ENCODE measurements at places on chromosomes 6 and 20.

DNA sequence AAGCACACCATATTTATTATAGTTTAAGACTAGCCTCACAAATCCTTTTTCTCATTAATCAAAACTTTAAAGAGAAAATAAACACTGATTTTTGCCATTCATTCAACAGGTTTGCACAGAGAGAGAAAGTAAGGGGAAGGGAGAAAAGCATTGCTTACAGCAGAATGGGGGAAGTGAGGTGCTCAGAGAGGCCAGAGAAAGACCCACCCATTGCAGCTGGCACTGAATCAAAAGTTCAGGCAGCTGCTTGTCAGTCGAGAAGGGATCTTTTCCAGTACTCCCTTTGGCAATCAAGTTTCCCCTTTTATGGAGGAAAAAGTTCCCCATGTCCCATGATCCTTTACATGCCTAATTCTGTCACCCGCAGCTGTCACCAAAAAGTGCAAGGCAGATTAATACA lies 8.0 kb upstream of the CRISP2 start:
- no peak for DNase-seq

DNA sequence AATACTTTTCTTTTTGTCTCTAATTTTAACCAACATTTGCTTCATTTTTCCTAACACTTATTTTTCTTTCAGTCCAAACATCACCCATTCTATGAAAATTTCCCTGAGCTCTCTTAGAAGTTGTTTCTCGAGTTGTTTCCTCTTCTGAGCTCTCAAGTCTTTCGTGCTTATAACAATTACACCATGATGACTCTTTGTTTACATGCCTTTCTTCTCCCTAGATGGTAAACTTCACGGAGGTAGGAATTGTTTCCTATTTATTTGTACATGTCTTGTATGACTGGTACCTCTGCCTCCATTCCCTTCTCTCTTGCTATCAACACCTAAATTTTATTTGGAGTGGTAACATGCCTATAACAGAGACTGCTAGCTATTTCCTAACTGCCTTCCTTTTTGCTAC lies 6.4 kb downstream of the BLOC1S5 start:
- DNase-seq = no peak

DNA sequence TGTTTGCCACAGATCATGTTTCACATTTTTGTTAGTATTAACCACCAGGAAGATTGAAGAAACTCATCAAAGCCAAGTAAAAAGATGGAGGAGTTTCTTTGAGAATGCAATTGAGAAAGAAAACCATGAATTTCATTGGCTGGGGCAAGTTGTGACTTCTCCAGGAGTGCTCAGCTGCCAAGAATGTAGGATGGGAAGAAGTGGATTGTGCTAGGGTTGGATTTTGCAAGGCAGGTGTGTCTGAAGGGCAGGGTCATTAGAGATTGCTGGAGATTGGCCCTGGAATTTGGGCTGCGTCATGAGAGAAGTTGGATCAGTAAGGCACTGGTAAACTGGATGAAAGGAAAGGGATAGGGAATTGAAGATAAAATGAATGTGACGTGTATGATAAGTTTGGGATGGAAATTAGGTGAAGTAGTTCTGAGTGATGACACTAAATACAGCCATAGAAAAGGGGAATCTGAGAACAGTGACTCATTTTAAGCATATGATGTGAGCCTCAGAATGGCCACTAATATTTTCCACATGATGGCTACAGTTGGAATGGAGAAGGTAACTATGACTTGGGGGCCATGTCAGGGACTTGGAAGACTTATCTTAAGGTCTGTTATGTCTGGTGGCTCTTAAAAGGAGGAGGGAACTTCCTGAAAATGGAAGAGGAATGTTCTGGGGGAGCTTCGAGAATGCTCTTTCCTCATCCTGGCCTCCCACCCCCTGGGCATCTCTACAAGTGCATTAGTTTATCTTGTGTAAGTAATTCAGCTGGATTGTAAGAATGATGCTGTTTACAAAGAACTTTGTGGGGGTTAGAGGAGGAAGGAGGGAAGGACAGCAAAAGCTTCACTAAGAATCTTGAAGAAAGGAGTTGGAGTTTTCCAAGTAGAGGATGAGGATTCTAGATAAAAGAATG lies 27.8 kb upstream of the ERVFRD-1 start:
- DNase-seq = peak; percentile 53

GRCh38 chr6:18349386-18349785 lies 37.8 kb upstream of the RNF144B start:
- no peak for DNase-seq

- DNase-seq = no peak
Measured at GRCh38 chr6:11672256-11672655, 106.3 kb downstream of the ADTRP start.

DNA sequence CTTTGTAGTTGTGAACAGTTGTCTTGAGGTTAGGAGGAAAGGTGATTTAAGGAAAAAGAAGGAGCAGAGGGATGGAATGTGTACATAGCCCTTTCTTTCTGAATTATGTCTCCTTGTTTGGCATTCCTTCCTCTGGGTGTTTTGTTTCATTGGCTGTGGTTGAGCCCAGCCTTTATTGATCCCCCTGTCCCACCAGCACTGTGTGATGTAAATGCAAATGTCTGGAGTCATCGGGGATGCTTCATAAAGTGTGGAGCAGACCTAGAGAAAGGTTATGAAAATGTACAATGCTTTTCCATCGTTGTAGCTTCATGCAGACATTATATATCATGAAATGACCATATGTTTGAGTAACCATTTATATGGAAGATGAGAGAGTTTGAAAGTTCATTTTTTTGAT lies 164.5 kb downstream of the PLCB1 start:
- DNase-seq = no peak

DNA sequence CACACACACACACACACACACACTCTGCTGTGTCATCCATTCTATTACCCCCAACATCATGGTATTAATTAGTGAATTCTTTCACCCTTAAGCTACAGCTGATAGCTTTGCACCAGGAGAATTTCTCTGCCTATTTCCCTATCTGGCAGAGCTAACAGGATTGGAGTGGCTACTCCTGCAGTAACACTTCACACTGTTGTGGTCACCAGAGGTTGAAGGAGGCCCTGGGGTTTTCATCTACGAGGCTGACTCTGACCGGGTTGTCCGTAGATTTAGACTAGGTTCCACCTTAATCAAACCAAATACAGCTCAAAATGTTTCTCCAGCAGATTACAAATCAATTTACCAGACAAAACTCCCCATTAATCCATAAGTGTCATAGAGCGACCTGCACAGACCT lies 69.2 kb upstream of the RIPOR2 start:
- no peak for DNase-seq

GRCh38 chr6:26543953-26544352 lies 5.8 kb downstream of the HMGN4 start:
- no peak for DNase-seq

- no peak for DNase-seq
Measured at GRCh38 chr20:10194166-10194565, 24.5 kb upstream of the SNAP25 start.

- no peak for DNase-seq
Measured at GRCh38 chr6:56767892-56768531, 125.3 kb upstream of the DST start.

DNA sequence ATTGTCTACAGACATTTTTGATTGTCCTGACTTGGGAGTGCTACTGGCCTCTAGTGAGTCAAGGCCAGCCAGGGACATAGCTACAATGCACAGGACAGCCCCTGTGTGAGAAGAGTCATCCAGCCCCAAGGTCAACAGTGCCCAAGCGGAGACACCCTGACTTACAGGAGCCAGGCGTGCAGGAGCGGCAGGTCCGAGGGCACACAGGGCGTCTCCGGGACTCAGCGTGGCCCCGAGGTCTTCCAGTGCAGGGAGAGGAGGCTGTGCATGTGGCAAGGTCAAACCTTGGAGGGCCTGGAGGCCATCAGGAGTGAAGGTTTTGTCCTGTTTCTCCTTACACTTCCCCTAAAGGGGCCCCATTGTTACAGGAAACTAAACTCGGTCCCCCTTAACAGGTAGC lies 41.3 kb upstream of the QKI start:
- DNase-seq = no peak

GRCh38 chr6:498795-499231 lies 107.3 kb downstream of the IRF4 start:
- no peak for DNase-seq

DNA sequence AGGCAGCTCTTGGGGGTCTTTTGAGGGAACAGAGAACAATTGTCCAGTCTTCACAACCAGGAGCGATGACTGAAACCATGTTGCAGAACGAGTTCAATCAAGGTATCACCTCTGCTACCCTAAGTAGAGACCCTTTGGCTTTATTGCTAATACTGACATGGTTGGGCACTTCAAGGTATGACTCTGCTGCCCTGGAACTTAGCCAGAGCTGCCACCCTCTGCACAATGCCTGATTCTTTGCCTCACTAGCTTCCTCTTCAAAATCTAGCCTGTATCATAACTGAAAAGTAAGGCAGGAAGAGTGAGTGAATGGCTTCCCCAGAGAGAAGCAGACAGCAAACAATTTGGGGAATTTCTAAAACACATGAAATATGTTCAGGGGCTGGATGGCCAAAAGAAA lies 592.7 kb upstream of the NRSN1 start:
- DNase-seq = no peak

GRCh38 chr6:83221276-83221675 lies 28.1 kb downstream of the RWDD2A start:
- DNase-seq = no peak

DNA sequence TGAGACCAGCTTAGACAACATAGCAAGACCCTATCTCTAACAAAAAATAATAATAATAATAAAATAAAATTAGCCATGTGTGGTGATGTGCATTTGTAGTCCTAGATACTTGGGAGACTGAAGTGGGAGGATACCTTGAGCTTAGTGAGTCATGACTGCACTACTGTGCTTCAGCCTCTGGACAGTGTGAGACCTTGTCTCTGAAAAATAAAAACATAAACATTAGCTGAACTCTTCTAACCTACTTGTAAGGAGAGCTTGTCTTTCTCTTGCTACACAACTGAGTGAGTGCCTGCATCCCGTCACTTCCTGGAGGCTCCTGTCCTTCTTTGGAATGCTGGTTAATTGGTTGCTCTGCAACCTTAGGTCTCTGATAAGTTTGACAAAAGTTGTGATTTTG lies 5.1 kb upstream of the DBNDD2 start:
- DNase-seq = no peak

DNA sequence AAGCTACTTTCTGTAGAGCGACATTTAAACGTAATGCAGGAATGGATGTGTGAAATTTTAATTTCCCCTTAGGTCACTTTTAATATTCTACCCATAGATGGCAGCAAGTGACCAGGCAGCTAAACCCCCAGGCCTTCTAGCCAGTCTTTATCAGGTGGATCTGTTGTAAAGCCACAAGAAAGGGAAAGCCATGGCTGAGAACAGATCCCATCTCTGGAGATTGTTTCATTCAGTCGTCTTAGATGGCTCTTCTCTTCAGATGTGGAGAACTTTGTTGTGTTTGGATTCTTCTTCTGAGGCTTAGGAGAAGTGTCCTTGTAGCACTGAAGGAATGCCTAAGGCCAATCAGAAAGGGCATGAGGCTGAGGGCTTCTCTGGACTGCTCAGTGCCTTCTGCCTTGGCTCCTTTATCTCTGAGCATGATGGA lies 15.8 kb upstream of the RNF182 start:
- DNase-seq = peak; percentile 67

DNA sequence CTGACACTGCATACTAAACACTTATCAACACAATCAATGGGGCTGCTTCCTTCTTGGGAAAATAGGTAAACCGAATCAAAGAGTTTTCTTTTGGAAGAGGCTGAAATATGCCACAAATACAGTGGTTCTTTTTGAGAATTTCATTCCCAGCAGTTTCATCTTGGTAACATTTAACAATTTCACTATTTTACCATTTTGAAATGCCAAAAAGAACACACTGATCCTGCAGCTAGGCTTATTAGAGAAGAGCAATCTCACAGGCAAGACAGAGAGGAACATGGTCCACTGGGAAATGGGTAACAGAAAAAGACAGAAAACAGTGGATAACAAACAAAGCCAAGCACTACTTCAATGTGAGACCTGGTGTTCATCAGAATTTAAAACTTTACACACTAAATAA lies 2.5 kb downstream of the CNR1 start:
- no peak for DNase-seq

- peak; percentile 89 for DNase-seq
Measured at GRCh38 chr20:36153736-36154699, 522 bp upstream of the EPB41L1 start.

- peak; percentile 96 for DNase-seq
Measured at GRCh38 chr20:51631011-51631950, 88.8 kb upstream of the NFATC2 start.

DNA sequence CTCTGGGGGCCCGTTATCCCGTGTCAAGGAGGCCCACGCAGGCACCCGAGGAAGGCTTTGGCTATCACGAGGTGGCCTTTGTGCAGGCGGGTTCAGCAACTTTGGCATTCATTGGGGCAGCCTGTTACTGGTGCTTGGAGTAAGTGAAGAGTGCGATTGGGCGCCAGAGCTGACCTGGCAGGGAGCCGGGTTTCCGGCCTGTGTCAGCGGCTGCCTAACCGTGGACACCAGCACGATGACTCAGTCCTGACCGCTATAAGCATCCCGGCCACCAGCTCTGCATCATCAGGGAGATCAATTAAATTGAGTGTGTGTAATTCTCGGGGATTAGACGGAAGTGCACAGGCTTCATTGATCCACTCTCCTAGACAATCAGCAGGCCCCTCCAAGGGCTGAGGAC lies 45.9 kb downstream of the CDH4 start:
- DNase-seq = no peak

DNA sequence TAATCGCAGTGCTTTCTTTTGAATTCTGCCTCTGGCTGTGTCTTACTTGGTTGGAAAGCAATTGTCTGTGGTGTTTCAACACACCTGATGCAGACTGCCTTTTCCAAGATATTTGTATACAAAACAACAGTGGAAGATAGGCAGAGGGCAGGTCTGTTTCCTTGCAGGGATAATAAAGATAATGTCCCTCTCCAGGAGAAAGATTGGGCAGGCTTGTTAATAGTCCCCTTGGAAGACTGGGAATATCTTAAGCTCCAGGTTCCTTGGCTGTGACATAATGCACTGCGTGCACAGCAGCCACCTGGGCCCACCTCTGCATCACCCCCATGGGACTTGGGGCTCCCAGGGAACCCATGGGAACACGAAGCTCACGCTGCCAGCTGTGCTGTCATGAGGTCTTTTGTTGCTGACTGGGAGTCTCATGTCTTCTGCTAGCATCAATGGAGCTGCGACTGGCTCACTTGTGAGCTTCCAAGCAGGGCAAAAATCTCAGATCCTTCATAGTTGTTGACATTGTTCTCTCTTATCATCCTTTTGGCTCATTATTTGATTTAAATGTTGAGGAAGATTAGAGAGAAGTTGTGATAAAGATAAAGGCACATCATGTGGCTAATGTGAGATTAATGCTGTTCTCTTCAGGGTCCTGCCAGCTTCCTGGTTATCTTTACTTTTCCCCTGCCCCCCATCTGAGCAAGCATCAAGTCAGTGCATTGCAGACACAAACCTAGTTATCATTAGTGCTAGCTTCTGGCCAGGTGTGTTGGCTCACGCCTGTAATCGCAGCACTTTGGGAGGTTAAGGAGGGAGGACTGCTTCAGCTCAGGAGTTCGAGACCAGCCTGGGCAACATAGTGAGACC lies 107.1 kb upstream of the ASF1A start:
- no peak for DNase-seq

GRCh38 chr6:63560801-63561287 lies 11.4 kb upstream of the LOC128125822 start:
- no peak for DNase-seq
